ENCODE measurements at places on chromosomes 2 and 18.

DNA sequence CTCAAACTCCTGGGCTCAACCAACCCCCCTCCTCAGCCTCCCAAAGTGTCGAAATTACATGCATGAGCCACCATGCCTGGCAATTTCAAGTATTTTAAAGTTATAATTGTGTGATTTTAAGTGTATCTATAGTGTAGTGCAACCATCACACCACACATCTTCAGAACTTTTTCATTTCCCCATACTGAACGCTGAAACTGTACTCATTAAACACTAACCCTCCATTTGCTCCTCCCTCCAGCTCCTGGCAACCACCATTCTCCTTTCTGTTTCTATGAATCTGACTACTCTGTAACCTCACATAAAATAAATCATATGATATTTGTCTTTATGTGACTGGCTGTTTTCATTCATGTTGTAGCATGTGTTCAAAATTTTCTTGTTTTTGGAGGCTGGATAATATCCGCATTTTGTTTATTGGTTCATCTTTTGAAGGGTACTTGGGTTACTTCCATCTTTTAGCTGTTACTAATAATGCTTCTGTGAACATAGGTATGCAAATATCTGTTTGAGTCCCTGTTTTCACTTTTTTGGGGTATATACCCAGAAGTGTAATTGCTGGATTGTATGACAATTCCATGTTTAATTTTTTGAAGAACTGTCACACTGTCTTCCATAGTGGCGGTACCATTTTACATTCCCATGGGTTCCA, 188.2 kb downstream of the PLCL1 start:
- DNase-seq = no peak

- no peak for DNase-seq
Measured at GRCh38 chr2:129930451-129930850, 49.0 kb upstream of the RAB6C start.

- no peak for DNase-seq
Measured at GRCh38 chr18:3008541-3008940, 4.4 kb downstream of the LPIN2 start.

DNA sequence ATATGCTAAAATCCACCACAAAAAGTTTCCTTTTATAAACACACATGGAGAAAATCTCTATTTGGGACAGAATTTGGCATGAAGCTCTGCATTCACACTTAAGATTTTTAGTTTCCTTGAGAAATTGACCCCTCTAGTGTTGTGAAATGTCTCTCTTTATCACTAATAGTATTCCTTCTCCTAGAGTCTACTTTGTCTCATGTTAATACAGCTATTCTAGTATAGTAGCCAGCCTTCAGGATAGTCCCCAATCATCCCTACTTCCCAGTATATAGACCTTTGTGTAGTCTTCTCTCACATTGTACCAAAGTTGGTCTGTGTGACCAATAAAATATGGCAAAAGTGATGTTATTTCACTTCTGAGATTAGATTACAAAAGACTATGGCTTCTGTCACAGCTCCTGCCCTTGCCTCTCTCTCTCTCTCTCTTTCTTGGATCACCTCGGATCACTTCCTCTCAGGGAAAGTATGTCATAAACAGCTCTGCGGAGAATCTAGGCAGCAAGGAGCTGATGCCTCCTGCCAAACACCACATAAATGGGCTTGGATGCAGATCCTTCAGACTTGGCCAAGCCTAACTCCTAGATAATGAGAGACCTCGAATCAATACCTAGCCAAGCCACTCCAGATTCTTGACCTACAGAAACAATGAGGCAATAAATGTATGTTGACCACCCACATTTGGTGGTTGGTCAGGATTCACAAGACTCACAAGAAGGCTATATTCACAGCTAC, 59.7 kb upstream of the NABP1 start:
- DNase-seq = no peak

DNA sequence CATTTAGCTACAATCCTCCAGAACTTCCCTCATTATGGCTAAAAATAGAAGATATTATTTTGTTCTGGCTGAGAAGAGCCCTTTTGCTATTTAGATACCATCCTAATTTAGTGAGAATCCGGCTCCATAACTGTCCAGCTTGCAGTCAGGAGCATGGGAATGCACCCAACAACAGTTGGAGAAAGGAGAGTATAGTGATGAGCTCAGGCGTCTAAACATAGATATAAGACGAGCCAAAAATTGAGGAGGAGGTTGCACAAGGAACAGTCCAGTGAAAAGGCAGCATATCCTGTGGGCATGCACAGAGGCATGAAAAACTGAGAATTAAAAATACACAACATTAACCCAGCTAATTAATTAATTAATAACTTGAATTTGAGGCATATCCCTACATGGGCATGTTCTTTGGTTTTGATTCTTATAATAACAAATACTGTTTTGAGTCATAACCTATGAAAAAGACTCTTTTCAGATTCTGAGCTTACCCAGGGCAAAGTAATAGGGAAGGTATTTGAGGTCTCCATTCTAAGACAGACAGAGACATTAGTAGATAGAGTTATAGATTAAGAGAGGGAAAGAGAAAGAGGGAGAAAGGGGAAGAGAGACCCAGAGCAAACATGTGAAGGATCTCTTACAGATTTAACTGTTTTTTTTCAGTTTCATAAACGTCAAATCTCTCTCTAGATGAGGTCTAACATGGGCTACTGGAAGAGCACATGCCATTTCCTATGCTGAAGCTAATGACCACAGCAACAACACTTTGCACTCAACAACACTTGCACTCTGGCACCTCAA, 311.2 kb downstream of the OSR1 start:
- DNase-seq = no peak

- DNase-seq = no peak
Measured at GRCh38 chr2:71697106-71698004, 244.0 kb downstream of the DYSF start.

- no peak for DNase-seq
Measured at GRCh38 chr2:174892546-174892945, 112.6 kb downstream of the CHN1 start.

DNA sequence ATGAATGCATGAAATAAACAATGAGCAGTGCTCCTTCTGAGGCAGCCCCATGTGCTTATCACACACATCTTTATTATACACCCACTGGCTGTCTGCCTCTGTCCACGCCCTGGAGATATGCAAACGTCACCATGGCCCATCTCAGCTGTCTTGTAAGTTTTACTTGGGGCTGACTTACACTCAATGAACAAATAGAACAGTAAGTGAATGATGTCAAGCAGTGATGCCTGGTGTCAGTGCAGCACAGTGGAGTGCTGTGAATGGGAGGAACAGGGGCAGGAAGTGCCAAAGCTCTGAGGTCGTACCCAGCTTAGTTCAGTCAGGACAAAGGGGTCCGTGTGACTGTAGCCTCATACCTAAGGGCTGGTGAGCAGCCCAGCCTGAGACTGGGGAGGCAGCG, 659.5 kb upstream of the HS6ST1 start:
- DNase-seq = no peak

- no peak for DNase-seq
Measured at GRCh38 chr2:158102446-158102845, 770 bp downstream of the UPP2 start.

DNA sequence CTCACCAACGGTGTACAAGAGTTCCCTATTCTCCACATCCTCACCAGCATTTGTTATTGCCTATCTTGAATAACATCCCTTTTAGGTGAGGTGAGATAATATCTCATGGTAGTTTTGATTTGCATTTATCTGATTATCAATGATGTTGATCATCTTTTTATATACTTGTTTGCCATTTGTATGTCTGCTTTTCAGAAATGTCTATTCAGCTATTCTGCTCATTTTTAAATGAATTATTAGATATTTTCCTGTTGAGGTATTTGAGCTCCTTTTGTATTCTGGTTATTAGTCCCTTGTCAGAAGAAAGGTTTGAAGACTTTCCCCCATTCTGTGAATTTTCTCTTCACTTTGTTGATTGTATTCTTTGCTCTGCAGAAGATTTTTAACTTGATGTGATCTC, 695.5 kb upstream of the DDX18 start:
- no peak for DNase-seq

DNA sequence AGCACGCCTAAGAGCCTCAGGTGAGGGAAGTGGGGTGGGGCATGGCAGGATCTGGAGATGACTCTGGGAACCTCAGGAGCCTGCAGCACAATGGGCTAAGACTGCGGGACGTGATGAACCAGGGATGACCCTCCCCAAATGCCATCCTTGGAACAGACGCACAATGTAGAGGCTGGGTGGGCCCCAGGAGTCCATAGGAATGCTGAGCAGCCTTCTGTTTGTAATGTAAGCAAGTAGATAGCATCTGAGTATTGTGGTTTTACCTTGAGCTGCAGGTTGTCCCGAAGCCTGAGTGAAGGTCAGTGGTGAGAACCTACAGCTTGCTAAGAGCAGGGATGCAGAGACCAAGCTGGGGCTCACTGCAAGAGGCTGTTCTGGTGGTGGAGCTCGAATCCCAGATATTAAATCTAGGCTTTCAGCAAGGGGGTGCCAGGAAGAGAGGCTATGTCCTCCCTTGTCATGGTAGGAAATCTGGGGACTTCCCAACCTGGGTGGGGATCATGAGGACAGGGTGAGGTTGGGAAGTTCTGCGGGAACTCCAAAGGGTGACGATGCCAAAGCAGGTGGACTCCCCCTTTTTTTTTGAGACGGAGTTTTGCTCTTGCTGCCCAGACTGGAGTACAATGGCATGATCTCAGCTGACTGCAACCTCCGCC, 5.8 kb downstream of the SCTR start:
- no peak for DNase-seq

- DNase-seq = no peak
Measured at GRCh38 chr2:3211256-3212060, 166.2 kb downstream of the EIPR1 start.

DNA sequence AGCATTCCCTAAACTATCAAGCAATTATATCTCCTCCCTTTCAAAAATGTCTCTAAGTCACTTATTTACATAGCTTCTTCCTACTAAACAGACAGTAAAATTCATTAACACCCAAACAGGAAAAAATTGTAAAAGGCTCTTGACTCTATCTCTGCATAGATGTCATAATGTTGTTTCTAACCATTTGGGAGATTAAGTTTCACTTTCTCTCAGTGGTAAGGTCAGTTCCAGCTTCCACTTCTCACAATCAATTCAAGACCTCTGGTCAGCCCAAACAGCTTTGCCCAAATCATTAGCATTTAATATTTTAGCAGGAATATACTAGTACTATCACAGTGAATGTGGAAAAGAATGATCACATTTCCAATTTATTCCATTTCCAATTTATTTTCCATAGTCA, 374.3 kb upstream of the MC4R start:
- no peak for DNase-seq

- DNase-seq = no peak
Measured at GRCh38 chr2:156363141-156363540, 30.6 kb upstream of the NR4A2 start.

DNA sequence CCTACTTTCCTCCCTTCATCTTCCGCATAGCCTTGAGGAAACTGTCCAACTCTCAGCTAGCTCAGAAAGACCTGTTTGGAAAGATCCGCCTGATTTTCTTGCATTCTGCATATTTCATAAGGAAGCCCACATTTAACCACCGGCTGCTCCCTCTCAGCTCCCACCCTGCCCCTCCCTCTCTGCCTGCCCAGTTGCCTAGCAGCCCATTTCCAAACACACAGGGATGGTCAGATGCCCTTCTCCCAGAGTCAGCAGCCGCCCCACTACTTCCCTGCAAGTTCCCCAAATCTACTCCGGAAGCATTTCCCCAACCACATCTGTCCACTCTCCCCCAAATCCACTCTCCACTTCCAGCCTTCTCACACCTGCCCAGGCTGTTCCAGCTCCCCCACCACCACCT, 96.0 kb downstream of the TNS1 start:
- DNase-seq = no peak

- no peak for DNase-seq
Measured at GRCh38 chr2:73253901-73254300, 19.8 kb downstream of the CCT7 start.

DNA sequence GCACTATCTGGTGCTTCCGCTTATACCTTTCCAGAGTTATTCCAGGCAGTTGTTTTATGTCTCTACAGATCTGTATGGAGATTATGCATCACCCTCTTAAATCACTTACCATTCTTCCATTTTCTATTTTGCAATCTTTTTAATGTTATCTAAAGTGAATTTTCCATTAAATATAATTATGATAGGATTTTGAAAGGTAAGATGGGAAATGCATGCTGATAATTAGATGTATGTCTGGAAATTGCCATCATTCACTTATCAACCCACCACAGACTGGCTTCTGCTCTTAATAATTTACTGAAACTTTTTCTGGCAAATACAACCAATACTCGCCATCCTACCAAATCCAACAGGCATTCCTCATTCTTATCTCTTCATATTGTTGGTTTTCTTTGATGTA, 227.4 kb upstream of the MC4R start:
- DNase-seq = no peak

DNA sequence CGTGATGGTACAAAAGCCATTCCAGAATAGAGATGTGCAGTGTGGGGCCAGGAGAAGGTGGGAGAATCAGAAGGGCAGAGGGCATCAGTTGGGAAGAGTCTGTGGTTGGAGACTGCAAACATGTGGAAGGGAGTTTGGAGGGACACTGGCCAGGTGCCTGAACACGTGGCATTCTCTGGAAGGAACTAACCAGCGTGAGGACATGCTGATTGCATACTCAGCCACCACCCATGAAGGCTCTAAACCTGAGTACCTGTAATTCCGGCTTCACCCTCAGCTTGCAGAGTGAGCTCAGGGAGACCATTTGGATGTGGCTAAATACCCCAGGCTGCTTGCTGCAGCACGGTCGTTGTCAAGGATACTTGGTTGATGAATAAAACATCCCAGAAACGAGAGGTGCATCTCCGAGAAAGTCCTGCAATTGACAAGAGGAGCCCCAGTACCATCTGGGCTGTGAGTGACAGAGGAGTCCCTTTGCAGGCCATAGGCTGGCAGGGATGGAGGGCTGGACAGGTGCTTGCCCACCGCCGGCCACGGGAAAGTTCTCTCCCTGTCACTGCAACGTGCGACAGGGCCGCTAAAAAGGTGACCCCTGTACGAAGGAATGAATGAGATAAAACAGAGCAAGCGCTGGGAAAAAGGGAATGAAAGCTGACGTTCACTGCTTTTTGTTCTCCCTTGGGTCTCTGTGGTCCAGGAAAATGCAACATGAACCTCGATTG, 5.0 kb downstream of the ACKR3 start:
- DNase-seq = no peak

- DNase-seq = no peak
Measured at GRCh38 chr2:8525582-8526402, 156.1 kb upstream of the ID2 start.

DNA sequence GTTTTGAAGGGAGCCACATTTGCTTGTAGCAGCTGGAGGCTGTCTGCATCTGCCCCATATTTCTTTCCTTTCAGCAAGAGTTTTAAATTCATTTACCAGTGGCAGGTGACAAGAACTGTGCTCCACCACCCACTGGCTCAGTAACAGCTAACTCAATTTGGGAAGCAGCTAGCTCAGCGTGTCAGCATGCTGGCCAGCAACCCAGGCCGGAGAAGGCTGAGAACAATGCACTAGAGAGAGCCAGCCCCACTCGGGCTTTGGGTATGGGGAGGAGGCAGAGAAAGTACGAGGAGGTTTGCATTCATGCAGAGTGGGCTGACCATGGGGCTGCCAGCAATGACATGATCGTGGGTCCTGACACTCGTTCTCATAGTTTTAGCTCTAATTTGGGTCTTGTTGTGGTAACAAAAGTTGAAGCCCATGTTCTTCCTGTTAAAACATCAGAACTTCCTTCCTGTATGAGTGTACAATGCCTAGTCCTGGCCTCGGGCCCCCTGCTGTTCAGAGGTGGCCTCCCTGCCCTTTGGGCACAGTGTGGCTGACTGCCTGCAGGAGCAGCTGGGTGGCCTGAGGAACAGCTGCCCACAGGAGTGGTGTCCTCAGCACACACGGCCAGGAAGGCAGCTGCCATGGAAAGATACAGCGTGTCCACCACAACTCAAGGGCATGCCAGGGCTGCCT, 23.0 kb downstream of the CDC42EP3 start:
- no peak for DNase-seq

- no peak for DNase-seq
Measured at GRCh38 chr2:10951558-10952414, 40.1 kb downstream of the KCNF1 start.
